Activated T-cell treated with anti-CD3 and anti-CD28 coated beads, Interleukin-2, amount 50 U/mL, for 72 hours (primary cell): ENCODE measurements at places on chromosomes 1 and 21.

DNA sequence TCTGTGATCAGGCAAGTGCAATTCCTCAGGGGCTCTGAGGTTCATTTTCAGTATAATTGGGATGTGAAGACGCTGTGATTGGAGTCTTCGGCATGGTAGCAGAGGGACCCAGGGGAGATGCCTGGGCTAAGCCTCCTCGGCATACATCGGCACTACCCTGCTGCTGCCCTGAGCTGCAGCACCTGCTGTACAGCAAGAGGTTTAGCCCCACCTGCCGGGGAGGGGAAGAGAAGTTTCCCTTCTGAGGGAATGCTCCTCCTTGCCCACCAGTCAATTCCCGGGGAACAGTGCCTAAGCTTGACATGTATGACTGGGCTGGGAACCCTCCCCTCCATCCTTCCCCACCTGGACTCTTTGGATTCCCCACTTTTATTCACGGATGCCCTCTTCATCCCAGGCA lies 24.9 kb downstream of the CNIH3 start:
- DNase-seq: no peak

GRCh38 chr1:229155472-229155871 lies 115.4 kb upstream of the RAB4A start:
- DNase-seq: peak; percentile 27

DNA sequence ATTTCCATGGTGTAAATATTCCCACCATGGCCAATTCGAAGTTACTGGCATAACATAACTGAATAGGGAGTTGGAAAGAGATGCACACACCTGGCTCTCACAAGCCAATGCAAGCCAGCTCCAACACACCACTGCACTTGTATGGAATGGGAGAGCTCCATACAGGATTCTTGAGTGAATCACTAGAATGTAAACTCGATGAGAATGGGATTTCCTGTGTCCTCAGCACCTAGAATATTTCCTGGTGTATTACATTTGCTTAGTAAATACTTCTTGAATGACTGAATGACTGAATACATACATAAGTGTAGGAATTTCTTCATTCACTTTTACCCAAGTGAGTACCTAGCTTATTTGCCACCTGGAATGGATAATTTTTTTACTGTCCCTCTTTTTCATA lies 16.2 kb upstream of the PPIE start:
- no peak for DNase-seq

GRCh38 chr1:165144757-165145397 lies 211.6 kb downstream of the LMX1A start:
- peak; percentile 38 for DNase-seq

DNA sequence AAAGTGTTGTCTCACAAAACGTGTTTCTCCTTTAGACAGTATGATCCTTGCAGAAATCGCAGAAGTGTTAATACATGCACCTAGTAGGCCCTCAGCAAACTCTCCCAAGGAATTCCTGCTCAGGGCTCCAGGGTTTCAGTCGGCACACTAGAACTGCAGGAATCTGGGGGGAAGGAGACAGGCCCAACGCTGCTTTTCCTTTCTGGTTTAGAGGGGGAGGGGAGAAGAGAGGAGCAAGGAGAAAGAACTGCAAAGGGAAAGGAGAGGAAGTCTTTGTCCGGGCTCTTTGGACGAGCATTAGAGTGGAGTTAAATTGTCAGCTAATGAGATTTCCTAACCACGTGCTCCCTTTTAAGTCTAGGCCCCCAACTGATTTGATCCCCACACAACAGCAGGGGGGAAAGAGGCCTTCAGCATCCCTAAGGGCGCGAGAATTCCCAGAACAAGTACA lies 103.7 kb upstream of the SOD1 start:
- DNase-seq: no peak

- DNase-seq: no peak
Measured at GRCh38 chr1:4002741-4003140, 102.7 kb upstream of the C1orf174 start.

GRCh38 chr1:52127181-52128180 lies 14.4 kb upstream of the ZFYVE9 start:
- DNase-seq: peak; percentile 6

- no peak for DNase-seq
Measured at GRCh38 chr21:28230559-28230958, 762.1 kb downstream of the LTN1 start.

GRCh38 chr1:174118751-174119150 lies 40.6 kb upstream of the RABGAP1L start:
- no peak for DNase-seq

GRCh38 chr1:247557926-247558674 lies 9.2 kb downstream of the GCSAML start:
- DNase-seq: no peak

GRCh38 chr1:74340656-74341055 lies 105.5 kb downstream of the TNNI3K start:
- DNase-seq: no peak

DNA sequence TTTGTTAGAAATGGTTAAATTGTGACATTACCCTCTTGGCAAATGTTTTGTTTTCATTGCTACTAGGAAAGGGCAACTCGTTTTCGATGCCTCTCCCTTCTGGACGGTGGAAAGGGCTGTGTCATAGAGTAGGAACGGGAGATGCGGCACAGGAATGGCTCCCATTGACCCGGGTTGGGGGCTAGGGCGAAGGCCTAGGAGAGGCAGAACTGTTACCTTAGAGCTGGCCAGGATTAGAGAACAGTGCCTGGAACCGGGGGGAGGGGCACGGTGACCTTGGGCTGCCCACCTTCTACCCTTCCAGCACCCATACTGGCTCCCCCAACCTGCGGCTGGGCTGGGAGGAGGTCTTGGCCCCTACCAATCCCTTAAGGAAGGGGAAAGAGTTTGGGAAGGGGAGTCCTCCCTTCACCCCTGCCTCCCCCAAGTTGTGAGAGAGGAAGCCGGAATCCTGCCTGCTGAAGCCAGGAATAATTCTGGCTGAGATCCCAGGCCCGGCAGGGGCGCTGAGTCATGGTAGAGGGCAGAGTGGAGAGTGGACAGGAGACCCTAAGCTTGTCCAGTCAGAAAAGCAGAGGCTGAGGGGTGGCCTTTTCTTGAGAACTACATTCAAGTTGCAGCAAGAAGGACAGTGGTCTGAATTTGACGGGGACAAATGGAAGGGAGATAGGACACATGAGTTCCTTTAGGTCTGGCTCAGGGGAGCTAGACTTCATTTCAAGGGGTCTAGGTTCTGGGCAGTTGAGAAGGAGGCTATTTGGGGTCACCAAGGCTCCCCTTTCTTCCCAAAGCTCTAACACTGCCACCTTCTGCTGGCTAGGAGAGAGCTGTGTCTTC lies 8.2 kb downstream of the LMNA start:
- DNase-seq: no peak

DNA sequence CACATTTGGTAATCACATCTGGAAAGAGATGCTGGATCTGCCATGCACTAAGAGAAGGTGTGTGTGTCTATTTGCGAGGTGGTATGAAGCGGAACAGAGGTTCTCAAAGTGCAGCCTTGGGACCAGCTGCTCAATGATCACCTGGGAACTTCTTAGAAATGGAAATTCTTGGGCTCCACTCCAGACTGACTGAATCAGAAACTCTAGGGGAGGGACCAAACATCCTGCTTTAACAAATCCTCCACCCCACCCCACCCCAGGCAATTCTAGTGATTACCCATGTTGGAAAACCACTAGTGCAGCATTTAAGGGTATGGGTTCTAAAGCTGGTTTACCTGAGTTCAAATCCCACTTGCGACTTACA lies 143.9 kb upstream of the JUN start:
- DNase-seq: no peak

- DNase-seq: no peak
Measured at GRCh38 chr21:33293811-33294216, 27.6 kb downstream of the IL10RB start.

GRCh38 chr1:69985901-69986439 lies 219.4 kb downstream of the LRRC40 start:
- DNase-seq: no peak

DNA sequence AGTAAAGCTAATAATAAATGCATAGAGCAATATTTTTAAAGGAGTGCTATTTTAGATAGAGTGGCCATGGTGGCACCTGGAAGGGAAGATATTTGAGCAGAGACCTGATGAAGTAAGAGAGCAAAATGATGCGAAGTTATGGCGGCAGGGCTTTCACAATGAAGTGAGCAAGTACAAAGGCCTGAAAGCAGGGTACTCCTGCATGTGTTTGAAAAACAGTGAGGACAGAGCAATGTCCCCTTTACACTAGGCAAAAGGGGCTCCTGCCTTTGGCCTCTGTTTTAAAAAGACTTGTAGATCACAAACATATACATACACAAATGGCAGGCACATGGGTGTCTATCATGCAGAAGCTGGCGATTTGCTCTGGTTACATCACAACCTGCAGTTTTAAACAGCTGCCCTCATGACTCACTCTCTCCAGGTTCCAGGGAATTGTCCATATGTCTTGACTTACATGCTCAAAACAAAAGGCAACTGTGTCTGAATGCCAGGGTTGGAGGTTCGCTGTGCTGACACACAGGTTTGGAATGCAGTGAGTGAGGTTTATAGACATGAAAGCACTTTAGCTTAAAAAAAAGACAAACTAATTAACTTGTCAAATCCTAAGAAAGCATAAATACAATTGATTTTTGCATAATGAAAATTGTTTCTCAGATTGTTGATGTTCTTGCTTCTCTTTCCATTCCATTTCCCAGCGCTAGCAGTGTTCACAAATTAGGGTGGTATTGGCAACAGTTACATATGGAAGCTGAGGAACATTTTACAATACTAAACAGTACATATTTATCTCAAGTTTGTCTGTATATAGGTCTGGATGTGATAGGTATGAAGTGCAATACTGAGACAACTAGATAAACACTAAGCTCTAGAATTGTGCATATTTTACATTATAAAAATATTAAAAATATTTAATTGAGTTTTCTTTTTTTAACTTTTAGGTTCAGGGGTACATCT lies 313.9 kb downstream of the BARHL2 start:
- DNase-seq: no peak

DNA sequence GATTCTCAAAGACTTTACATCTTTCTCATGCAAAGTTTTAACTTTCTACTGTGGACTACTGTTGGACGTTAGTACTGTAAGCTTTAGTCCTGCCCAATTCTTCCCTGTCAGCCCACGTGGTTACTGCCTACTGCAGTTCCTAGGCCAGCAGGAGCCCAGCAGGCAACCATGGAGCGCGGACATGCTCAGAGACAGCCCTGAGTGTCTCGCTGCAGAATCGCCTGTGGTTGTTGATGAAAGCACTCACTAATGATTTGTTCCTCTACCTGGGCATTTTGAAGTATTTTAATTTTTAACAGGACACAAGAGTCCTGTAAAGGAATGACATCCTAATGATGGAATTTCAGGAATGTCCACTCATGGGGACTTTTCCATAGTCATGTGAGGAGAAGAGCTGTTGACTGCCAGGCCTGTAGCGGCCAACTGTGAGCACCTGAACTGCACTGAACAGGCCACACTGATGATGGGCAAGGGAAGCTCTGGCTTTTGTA lies 44.1 kb downstream of the PGBD5 start:
- DNase-seq: no peak

DNA sequence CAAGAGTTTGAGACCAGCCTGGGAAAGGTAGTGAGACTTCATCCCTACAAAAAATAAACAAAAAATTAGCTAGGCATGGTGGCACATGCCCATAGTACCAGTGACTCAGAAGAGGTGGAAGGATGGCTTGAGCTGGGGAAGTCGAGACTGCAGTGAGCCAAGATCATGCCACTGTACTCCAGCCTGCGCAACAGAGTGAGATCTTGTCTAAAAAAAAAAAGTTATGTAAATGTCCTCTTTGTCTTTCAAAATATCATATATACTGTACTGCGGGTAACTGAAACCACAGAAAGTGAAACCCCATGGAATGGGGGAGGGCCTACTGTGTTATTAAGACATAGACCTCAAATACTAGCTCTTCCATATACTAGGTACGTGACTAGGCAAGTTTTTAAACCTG lies 20.8 kb downstream of the ACADM start:
- DNase-seq: no peak

GRCh38 chr1:100512803-100513352 lies 25.1 kb upstream of the GPR88 start:
- DNase-seq: no peak

GRCh38 chr1:174964972-174965361 lies 34.8 kb upstream of the CACYBP start:
- DNase-seq: no peak

GRCh38 chr1:94862718-94863117 lies 42.6 kb downstream of the SLC44A3 start:
- DNase-seq: no peak

- DNase-seq: no peak
Measured at GRCh38 chr1:26184883-26185282, 5.5 kb upstream of the CATSPER4 start.

- DNase-seq: no peak
Measured at GRCh38 chr1:160129046-160129445, 13.5 kb downstream of the ATP1A2 start.

DNA sequence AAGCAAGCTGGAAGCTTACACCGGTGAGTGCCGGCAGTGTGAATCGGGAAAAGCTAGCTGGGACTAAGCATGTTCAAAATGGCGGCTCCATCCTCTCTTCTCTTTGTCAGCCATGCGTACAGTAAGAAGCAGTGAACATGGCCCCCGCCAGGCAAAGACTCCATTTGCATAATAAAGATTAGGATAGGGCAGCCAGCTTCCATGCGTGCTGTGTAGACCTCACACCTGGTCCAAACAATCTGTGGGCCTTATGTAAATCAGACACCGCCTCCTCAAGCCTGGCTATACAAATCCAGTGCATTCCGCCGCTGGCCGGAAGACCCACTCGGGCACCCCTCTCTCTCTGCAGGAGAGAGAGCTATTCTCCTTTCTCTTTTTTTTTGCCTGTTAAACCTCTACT lies 150.3 kb downstream of the TIAM1 start:
- no peak for DNase-seq

DNA sequence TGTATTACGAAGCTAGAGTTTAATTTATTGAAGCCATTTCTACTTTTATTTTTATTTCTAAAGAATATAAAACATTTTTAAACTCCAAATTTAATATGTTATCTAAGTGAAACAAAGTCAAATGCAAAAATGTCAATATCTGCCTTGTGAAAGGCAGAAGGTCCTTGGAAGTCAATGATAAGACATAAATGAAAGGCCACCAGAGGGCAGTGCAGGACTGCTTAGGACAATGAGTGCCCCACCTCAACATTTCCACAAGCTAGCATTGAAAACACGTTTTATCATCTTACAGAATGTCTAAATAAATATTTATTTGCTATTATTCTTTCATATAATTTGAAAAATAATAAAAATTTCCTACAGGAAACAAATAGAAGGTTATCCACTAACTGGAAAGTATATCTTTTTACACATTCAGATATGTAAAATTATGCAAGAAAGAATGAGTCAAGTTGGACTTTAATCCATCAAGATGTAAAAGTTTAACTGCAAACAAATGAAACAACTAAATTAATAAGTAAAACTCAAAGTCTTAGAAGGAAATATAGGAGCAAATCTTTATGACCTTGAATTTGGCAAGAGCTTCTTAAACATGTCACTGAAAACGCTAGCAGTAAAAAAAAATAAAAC lies 140.1 kb upstream of the FMN2 start:
- peak; percentile 63 for DNase-seq

- DNase-seq: no peak
Measured at GRCh38 chr1:247332623-247333361, 1.1 kb upstream of the ZNF496 start.

GRCh38 chr1:55813618-55814017 lies 598.5 kb upstream of the USP24 start:
- no peak for DNase-seq
